ENCODE measurements at places on chromosomes 4 and X. TPM values are rescaled to one million over a fixed set of nuclear protein-coding genes. Genes with fewer than 3 reads are reported as not detected.

DNA sequence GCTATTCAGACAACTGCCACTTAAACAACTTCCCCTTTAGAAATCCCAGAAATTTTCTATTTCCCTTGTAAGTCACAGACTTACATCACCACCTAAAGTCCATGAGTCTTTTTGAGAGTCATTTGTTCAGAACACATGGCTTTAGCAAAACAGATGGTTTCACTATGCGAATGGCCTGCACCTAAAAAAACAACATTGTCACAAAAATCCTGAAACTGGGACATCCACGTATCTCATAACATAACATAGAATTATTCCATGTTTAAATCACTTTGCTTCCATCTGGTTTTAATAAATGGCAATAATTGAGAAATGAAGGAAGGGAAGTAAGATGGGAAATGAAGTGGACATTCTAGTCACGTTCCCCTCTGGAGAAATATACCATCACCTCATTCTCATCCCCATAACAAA is 155.3 kb upstream of the EDNRA start:
- no peak for DNase-seq

DNA sequence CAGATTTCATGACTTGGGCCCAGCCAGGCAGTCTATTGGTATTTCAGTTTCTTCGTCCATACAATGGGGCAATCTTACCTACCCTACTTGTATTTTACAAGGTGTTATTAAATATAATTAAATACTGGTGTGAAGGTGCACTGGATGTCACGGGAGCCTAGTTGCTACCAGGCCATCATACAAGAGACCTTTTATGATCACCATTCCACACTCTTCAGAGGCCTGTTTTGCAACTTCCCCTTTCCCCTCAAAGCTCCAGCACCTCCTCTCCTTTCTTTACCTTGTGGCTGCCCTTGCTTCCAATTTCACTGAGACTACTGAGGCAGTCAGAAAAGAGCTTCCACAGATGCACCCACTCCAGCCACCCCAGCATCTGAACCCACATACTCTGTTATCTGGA is 93.8 kb upstream of the HELT start:
- DNase-seq, result no peak

Gene PRPS2
- 94.3 TPM for polyA plus RNA-seq

- no peak for DNase-seq
Measured at GRCh38 chr4:9916937-9917336, 104.4 kb downstream of the SLC2A9 start.

Gene SOX3
- polyA plus RNA-seq, result not detected

Gene KCNE5
- 4.2 TPM for polyA plus RNA-seq

DNA sequence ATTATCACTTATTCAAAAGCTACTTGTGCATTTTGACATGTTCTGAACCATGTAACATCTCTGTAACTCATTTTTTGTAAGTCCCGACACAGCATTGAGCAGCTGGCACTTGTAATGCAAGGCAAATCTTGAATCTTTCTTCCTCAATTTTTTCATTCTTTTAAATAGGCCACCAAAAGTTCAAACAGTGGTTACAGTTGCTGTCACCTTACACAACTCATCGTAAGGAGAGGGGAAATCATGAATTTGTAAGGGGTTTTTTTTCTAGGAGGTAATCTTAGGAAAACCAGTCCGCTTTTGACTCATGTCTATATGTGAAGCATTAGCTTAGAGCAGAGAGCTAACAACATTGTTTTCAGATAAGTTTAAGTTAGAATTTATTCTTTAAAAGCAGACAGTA is 124.5 kb downstream of the PDLIM5 start:
- no peak for DNase-seq

- no peak for DNase-seq
Measured at GRCh38 chr4:147965056-147965455, 233.2 kb downstream of the ARHGAP10 start.

Data from renal cortex interstitium (tissue), 15 donors.